Mammary microvascular endothelial cell (primary cell): ENCODE measurements at places on chromosomes 4 and X. TPM values are rescaled to one million over a fixed set of nuclear protein-coding genes. Genes with fewer than 3 reads are reported as not detected.

DCX gene
- not detected in 2 replicates for total RNA-seq

MND1 gene
- 5.7 and 9.9 TPM in 2 replicates for total RNA-seq

RBMXL3 gene
- total RNA-seq: not detected in 2 replicates

SERTM2 gene
- not detected in 2 replicates for total RNA-seq

ZNF280C gene
- total RNA-seq: 4.8 and 5.9 TPM in 2 replicates

CSAG1 gene
- not detected in 2 replicates for total RNA-seq

ETDA gene
- not detected in 2 replicates for total RNA-seq

MSX1 gene
- total RNA-seq: 14.8 and 21.0 TPM in 2 replicates

CENPVL1 gene
- not detected in 2 replicates for total RNA-seq

MAGEA12 gene
- total RNA-seq: not detected in 2 replicates

FGFBP2 gene
- not detected in 2 replicates for total RNA-seq

HTRA3 gene
- 2.3 and 6.3 TPM in 2 replicates for total RNA-seq

BGN gene
- 6.0 and 7.2 TPM in 2 replicates for total RNA-seq

ARHGAP6 gene
- total RNA-seq: 0.10 TPM in 1 of 2 replicates, not detected in the other

ELMOD2 gene
- total RNA-seq: 16.3 and 27.7 TPM in 2 replicates

ZNF732 gene
- 1.6 and 2.0 TPM in 2 replicates for total RNA-seq

MAP9 gene
- total RNA-seq: 0.07 and 0.30 TPM in 2 replicates

ZNF157 gene
- not detected in 2 replicates for total RNA-seq

TMEM271 gene
- total RNA-seq: not detected in 2 replicates

IL21 gene
- not detected in 2 replicates for total RNA-seq

FAM200B gene
- total RNA-seq: 56.5 and 68.6 TPM in 2 replicates

MED28 gene
- 9.0 and 13.0 TPM in 2 replicates for total RNA-seq

DCLK2 gene
- 0.80 and 1.1 TPM in 2 replicates for total RNA-seq

CLIC2 gene
- total RNA-seq: 6.9 and 9.5 TPM in 2 replicates

PPAT gene
- total RNA-seq: 11.0 and 12.1 TPM in 2 replicates

AGTR2 gene
- total RNA-seq: not detected in 2 replicates

SPIN4 gene
- 3.3 and 3.7 TPM in 2 replicates for total RNA-seq

TRAPPC11 gene
- 19.6 and 20.9 TPM in 2 replicates for total RNA-seq

PNMA6F gene
- not detected in 2 replicates for total RNA-seq

AWAT2 gene
- total RNA-seq: not detected in 2 replicates
